ENCODE measurements at places on chromosomes 4 and X.

DNA sequence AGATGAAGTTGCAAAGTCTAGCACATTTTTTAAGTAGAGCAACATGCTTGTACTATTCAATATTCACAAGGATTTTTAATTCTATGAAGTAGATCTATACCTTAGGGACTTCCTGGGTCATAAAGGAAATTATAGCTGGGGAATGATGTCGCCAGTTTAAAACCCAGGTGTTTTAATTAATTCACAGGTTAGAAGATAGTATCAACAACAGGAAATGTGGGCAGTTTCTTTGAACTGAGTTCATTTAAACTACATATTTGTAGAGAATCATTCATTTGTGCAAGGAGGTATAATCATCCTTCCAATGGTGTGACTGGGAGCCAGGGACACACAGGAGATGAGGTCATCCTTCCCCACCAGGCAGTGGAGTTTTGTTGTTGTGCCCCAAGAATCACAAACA, 181.3 kb upstream of the KLF3 start:
- no peak for DNase-seq

DNA sequence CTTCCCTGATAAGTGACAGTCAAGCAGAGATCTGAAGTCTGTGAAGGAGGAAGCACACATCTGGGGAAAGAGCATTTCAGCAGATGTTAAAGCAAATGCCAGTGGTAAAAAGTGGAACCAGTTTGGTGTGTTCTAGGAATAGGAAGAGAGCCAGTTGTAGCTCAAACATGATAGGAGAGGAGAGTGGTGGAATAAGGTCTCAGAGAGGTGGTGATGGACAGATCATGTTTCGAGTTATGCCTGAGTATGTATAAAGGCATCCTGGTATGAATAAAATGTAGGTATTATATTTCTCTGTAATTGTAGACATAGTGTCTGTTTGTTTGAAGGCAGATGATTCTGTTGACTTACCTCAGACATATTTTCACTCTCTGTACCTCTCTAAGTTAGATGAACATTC, 89.1 kb downstream of the LARP7 start:
- no peak for DNase-seq

DNA sequence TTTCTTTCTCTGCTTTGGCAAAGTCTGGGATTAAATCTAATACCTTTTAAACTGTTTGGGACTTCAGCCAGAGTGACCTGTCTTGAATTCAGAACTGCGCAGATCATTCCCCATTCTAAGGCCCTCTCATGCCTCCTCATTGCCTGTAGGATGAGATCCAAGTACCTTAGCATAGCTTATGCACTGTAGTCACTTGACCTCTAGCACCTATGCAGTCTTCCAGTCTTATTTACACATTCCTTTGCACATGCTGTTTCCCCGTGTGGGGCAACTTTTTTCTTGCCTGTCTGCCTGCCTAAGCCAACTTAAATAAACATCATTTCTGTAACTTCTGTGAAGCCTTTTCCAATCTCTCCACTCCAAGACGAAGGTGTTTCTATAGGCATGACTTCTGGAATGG, 68.4 kb downstream of the AR start:
- DNase-seq = no peak

DNA sequence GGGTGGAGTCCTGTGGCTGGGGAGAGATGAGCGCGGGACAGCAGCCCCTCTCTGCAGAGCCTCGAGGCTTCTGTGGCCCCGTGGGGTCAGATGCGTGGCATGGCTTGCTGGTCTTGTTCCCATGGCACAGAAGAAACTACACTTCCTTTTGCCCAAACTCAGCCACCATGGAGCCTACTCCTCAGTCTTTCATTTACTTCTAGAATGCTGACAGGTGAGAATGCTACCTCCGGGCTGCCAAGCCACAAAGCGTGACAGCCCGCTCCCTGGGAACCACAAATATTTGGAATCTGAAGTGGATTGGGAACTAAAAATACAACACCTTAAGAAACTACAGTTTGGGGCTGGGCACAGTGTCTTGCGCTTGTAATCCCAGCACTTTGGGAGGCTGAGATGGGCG, 98.0 kb downstream of the TRAPPC11 start:
- no peak for DNase-seq

DNA sequence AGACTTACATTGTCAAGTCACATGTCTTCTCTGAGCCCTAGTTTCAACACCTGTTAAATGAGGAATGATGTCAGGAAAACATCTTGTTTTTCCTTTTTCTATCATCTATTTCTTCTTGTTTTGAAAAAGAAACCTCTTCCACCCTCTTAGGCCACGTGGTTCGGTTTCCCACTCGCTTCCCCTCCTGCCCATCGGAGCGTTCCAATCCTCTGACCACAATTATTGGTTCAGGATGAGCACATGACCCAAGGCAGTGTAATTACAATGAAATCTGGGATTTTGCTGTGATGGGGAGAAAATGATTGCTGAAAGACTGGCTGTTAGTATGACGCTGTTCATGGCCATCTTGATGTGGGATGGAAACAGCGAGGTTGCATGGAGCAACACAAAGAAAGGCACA, 186.7 kb downstream of the UNC5C start:
- DNase-seq = no peak

GRCh38 chr4:167428156-167428555, 193.9 kb upstream of the SPOCK3 start:
- no peak for DNase-seq

GRCh38 chrX:79630033-79631009, 263.2 kb upstream of the ITM2A start:
- no peak for DNase-seq

DNA sequence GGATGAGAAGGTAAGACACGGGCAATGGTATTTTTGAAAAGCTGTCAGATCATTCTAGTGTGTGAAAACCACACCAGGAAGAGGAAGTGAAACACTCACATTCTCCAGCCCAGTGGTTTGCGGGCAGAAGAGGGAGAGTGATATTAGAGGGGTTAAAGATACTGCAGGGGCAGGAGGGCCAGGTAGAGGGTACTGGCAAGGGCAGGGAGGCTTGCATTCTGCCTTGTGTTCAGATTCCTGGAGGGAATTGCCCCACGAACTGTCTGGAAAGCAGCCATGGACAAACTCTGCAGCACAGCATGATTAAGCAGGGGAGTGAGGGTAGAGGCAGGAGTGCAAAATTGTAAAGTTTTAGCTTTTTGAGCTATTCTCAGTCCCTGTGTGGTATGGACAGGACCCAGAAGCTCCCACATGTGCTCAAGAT, 30.9 kb downstream of the NIPAL1 start:
- DNase-seq = no peak

GRCh38 chr4:129176864-129177263, 80.9 kb downstream of the C4orf33 start:
- DNase-seq = no peak

DNA sequence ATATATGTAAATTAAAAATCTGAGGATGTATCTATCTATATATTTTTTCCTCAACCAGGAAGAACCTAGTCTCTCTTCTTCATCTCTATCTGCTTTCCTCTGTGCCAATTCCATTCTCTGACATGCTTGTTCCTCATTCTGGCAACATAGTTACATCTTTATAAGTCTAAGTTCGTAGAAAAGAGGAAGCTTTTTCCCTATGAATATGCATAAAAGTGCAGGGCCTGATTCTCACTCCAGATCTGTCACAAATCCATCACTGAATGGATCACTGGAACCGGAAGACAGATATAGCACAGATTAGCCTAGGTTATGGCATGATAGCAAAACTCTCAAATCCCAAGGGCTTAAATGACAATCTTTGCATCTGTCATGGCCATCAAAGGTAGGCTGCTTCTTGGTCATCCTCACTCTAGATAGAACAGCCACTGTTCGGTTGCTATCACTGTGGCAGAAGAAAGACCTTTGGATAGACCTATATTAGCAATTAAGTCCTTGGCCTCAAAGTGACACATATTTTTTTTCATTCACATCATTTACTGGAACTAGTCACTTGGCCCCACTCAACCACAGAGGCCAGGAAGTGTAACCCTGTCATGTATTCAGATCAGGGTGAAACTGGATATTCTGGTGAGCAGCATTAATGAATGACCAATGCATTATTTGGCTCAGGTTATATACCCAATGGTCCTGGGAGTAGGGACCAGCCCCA, 22.2 kb downstream of the DTHD1 start:
- no peak for DNase-seq

DNA sequence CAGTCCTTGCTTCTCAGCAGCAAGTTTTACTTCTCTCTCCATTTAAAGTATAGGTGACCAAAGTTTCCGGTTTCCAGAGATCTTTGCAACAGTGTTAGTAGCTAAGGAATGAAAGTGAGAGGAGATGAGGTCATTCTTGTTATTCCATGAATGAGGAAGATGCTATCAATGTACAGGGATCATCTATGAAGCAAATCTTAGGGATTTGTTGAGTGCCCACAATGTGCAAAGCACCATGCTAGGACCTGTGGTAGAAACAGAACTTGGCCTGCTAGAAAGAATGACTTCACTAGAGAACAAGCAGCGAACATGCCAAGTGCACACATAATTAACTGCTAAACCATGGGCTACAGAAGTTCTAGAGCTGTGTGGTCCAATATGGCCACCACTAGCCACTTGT, 112.5 kb downstream of the MID1 start:
- no peak for DNase-seq

GRCh38 chrX:534804-535203, 95.8 kb upstream of the SHOX start:
- no peak for DNase-seq

DNA sequence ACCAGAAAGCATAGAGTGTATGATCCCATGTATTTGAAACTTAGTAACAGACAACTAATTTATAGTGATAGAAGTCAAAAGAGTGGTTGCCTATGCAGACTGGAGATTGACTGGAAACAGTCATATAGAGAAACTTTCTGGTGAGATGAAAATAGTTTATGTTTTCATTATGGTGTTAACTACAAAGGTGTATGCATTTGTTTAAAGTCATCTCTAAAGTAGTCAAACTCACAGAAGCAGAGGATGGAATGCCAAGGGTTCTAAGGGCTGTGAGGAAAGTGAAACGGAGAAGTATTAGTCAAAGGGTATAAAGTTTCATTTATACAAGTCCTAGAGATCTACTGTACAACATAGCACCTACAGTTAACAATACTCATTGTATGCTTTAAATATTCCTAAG, 45.8 kb downstream of the ENOX2 start:
- DNase-seq = no peak

- peak; percentile 32 for DNase-seq
Measured at GRCh38 chr4:140103676-140104075, 50.3 kb downstream of the MAML3 start.
